PC-9 (cell line): ENCODE measurements at places on chromosomes 2 and 18. TPM values are rescaled to one million over a fixed set of nuclear protein-coding genes. Genes with fewer than 3 reads are reported as not detected.

Gene PLA2R1
- 0.33 and 0.40 TPM in 2 replicates for total RNA-seq

DNA sequence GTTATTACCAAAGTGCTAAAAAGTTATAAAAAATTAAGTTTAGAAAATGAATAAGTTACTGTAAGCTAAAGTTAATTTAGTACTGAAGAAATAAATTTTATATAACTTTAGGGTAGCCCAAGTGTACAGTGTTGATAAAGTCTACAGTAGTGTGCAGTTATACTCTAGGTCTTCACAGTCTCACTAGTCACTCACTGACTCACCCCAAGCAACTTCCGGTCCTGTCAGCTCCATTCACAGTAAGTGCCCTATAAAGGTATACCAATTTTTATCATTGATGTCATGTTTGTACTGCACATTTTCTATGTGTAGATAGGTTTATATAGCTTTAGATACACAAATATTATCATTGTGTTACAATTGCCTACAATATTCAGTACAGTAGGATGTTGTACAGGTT lies 518.3 kb upstream of the PIK3C3 start:
- no peak for DNase-seq

DNA sequence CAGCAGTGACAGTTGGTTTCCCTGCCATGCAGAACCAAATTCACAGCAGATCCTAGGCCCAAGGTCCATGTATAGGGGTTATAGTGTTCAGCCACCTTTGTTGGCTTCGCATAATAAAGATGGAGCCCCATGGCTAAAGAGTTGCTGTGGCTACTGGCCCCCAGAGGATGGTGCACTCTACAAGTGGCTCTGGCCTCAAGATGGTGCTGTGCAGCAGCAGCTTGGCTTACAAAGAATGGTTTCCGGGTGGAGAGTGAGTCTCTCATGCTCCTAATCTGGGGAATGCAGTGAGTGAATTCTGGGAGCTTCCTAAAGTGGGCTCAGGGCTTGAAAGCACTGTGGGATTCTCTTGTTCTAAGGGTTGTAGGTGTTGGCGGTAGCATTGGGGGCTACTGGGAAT lies 1199.7 kb downstream of the CNTNAP5 start:
- DNase-seq = no peak

GRCh38 chr2:37855283-37856041 lies 69.6 kb upstream of the RMDN2 start:
- no peak for DNase-seq

GRCh38 chr2:239607517-239608191 lies 206.8 kb upstream of the HDAC4 start:
- no peak for DNase-seq

- DNase-seq = peak; percentile 85
Measured at GRCh38 chr2:216539791-216540241, 41.2 kb downstream of the RPL37A start.

Gene REG3A
- total RNA-seq = not detected in 2 replicates

Gene SPRED2
- 33.5 and 33.6 TPM in 2 replicates for total RNA-seq

Gene DTNA
- total RNA-seq = not detected in 2 replicates

GRCh38 chr2:157336137-157337010 lies 10.8 kb upstream of the ERMN start:
- no peak for DNase-seq

DNA sequence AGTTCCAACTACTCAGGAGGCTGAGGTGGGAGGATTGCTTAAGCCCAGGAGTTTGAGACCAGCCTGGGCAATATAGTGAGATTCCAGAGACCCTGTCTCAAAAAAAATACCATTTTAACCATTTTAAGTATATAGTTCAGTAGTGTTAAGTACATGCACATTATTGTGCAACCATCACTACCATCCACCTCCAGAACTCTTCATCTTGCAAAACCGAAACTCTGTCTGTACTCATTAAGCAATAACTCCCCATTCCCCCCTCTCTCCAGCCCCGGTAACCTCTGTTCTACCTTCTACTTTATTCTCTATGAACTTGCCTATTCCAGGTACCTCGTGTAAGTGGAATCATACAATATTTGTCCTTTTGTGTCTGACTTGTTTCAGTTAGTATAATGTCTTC lies 86.4 kb downstream of the GFPT1 start:
- no peak for DNase-seq

Gene MRPL53
- 42.9 and 51.1 TPM in 2 replicates for total RNA-seq

- DNase-seq = no peak
Measured at GRCh38 chr2:205643391-205643885, 38.9 kb upstream of the NRP2 start.

GRCh38 chr18:41820784-41821183 lies 134.2 kb upstream of the PIK3C3 start:
- no peak for DNase-seq

Gene RBM44
- total RNA-seq = 0.94 and 1.5 TPM in 2 replicates

Gene TPGS2
- total RNA-seq = 59.5 and 62.6 TPM in 2 replicates

DNA sequence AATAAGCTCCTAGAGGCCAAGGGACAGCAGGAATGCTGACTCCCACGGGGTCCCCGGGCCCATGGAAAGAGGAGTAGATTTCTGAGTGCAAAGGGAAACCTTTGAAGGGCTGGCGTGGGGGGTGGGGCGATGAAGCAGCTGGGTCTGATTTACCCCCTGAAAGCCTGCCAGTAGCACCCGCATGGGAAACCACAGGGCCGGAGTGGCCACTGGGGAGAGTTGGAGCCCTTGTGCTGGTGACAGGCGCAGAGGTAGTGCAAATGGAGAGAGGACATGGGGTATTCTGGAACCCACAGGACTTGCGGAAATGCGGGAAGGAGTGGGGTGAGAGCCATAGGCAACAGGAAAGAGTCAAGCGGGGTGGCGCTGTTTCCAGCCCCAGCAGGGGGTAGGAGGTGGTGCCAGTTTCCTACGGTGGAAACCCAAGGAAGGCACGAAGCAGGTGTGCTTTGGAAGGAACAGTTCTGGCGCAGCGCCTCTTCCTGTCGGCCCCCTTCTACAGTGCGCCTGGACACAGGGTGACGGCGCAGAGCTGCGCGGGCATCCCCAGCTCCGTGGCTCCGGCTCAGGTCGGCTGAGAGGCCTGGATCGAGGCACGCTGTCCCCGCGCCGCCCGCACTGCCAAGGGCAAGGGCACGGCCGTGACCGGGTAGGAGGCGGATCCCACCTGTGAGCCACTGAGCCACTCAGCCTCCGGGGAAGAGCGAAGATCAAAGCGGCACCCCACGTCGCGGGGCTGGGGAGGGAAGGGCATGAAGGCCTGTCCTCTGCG lies 149.0 kb upstream of the GLI2 start:
- no peak for DNase-seq

Gene SERPINB13
- not detected in 2 replicates for total RNA-seq

GRCh38 chr2:54651291-54651690 lies 72.2 kb upstream of the EML6 start:
- DNase-seq = no peak

GRCh38 chr18:44700652-44701051 lies 20.0 kb downstream of the SETBP1 start:
- no peak for DNase-seq

Gene TYW5
- 6.4 and 7.2 TPM in 2 replicates for total RNA-seq

- DNase-seq = no peak
Measured at GRCh38 chr2:38294597-38294996, 82.5 kb downstream of the ATL2 start.

Gene KCNS3
- 28.8 and 34.9 TPM in 2 replicates for total RNA-seq

GRCh38 chr2:8296306-8296705 lies 385.6 kb upstream of the ID2 start:
- DNase-seq = no peak

DNA sequence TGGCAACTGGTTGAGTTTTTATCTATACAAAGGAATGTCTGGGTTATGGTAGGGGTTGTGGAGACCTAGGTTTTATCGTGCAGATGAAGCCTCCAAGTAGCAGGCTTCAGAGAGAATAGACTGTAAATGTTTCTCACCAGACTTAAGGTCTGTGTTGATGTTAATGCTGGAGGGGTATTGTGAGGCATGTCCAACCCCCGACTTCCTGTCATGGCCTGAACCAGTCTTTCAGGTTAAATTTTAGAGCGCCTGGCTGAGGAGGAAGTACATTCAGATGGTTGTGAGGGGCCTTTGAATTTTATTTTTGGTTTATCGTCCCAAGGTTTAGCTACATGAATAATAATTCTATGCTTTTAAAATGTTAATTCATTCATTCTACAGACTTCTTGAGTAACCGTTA lies 435.1 kb downstream of the DLGAP1 start:
- no peak for DNase-seq

Gene CNDP1
- total RNA-seq = not detected in 2 replicates

- no peak for DNase-seq
Measured at GRCh38 chr2:128169933-128170709, 79.1 kb downstream of the UGGT1 start.

GRCh38 chr2:182548031-182548950 lies 121.5 kb upstream of the PDE1A start:
- DNase-seq = no peak

GRCh38 chr2:181655519-181655918 lies 1.4 kb downstream of the CERKL start:
- no peak for DNase-seq

Gene ABHD1
- total RNA-seq = not detected in 2 replicates

Gene DTNB
- total RNA-seq = 51.9 TPM in 2 replicates

DNA sequence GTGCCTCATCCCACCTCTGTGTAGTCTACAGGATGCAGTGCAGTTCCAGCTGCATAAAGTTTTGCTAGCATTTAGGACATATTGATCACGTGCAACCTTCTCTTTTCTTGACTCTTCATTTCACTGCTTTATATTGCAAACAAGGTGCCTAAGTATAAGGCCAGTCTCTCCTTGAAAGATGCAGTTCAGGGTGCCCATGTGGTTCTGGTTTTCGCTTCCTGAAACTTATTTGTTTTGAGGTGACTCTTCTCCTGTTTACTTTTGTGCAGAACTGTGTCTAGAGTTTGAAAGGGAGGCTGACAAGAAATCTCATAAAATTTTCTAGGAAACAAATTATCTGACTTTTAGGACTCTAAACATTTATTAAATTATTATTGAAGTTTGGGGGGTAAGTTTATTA lies 189.9 kb downstream of the UBE2E3 start:
- no peak for DNase-seq

Gene IAH1
- total RNA-seq = 28.7 and 37.3 TPM in 2 replicates

DNA sequence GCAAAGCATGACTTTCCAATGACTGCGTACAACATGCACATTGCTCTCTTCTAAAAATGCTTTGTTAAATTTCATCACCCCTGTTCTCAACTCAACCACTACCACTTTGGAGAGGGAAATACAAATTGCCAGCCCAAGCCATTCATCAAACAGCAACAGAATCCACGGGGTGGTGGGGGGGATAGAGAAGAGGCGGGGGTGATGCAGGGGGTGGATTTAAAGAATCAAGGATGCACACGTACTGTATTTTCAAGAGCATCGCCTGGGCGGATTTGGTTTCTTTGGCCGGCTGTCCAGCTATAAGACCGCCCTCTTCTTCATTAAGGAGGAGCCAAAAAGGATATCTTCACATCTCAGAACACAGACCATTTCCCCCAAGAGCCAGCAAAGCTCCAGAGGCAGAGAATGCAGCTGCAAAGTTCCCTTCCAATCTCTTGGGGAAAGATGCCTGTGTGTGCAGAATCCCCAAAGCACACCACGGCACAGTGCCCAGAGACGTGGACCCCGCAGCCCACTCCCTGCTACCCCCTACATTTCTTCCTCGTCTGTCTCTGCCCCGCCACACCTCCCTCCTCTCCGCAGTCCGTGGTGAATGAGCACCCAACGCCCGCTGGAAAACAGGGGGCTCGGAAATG lies 977 bp downstream of the SLC8A1 start:
- no peak for DNase-seq

DNA sequence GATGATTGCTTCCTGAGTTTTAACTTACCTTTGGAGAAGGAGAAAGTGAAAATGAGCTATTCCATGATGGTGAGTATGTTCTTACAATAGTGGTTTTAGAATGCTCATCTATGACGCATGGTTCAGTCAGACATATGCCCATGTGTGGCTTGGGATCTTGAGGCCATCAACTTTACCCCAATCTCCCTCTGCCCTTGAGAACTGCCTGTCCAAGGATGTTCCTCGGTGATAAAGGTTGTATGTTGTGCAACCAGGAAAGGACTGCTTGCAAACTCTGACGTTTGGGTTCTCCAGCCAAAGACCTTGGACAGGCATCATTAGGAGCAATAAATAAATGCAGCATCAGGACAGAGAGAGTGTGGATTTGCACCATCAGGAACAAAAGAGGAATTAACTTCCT lies 165.0 kb downstream of the ZEB2 start:
- no peak for DNase-seq

- no peak for DNase-seq
Measured at GRCh38 chr2:196171946-196172345, 568 bp upstream of the STK17B start.

Gene VWA3B
- not detected in 2 replicates for total RNA-seq
